Muscle of leg (tissue), 16 donors: ENCODE measurements at places on chromosomes 5 and 9.

- no peak for DNase-seq
Measured at GRCh38 chr5:78701795-78702410, 53.3 kb upstream of the LHFPL2 start.

DNA sequence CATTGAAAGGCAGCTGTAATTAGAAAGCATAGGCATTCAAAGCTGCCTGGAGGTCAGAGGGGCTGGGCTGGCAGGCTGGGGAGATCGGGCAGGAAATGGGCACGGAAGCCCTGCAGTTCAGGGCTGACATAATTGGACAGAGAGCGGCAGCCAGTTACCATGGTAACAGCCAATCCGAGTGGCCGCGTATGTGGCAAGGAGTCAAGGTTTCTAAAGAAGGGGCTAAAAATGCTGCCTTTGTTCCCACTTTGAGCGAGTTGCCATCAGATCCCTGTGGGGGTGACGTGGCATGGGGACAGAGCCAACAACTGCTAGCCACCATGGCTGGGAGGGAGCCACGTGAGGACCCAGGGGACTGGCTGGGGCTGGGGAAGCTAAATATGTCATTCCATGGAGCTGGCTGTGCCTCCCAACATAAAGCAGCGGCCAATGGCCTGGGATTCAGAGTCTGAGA, 44.7 kb upstream of the NDFIP1 start:
- peak; percentile 88 for DNase-seq

DNA sequence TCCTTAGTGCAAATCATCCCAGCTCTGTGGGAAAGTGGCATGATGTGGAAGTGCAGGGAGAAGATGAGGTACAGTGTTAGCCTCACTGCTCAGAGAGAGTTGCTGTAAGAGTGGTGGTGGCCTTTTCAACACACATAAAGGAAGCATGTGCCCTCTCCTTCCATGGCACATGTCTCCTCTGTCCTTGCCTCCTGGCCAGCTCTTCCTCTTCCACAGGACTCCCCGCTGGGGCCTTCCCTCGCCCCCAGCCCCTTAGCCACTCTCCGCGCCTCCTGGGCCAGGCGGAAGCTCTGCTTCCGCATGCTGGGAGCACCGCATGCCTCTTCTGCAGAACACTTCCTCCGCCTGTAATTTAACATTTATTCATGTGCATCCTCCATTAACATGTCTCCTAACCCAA, 4.8 kb upstream of the KCNMB1 start:
- peak; percentile 40 for DNase-seq

GRCh38 chr5:88724201-88724600, 158.8 kb downstream of the MEF2C start:
- no peak for DNase-seq

- DNase-seq = peak; percentile 74
Measured at GRCh38 chr5:73424556-73424977, 24.0 kb downstream of the FOXD1 start.

DNA sequence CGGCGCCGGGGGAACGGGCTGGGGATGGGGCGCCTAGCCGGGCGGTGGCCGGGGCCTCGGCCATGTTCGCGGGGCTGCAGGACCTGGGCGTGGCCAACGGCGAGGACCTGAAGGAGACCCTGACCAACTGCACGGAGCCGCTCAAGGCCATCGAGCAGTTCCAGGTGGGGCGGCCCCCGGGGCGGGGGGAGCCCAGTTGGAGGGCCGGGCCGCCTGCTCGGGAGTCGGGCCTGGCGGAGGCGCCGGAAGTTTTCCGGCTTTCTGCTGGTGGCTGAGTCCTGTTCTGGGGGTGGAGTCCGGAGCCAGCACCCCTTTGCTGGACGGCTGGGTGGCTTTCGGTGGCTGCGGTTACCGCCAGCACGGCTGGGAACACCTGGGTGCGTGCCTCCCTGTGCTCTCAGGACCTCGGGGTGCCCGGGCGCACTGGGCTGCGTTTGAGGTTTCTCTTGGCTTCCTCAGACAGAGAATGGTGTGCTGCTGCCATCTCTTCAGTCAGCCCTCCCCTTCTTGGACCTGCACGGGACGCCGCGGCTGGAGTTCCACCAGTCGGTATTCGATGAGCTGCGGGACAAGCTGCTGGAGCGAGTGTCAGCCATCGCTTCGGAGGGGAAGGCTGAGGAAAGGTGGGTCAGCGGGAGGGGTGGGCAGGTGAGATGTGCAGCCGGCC, 454 bp downstream of the NELFB start:
- no peak for DNase-seq

- DNase-seq = peak; percentile 90
Measured at GRCh38 chr9:13351778-13352386, 72.4 kb upstream of the MPDZ start.

- peak; percentile 33 for DNase-seq
Measured at GRCh38 chr9:132169672-132170392, 8.0 kb downstream of the NTNG2 start.

- peak; percentile 18 for DNase-seq
Measured at GRCh38 chr9:8613346-8613825, 813.8 kb upstream of the DMAC1 start.

- no peak for DNase-seq
Measured at GRCh38 chr5:43141211-43141610, 20.5 kb downstream of the ZNF131 start.

GRCh38 chr9:20200581-20200980, 411.7 kb upstream of the SLC24A2 start:
- DNase-seq = no peak

- no peak for DNase-seq
Measured at GRCh38 chr5:125536095-125536494, 789.7 kb upstream of the ZNF608 start.

GRCh38 chr5:16659536-16659935, 42.7 kb upstream of the RETREG1 start:
- no peak for DNase-seq

GRCh38 chr5:169753795-169754194, 116.7 kb downstream of the DOCK2 start:
- DNase-seq = no peak

DNA sequence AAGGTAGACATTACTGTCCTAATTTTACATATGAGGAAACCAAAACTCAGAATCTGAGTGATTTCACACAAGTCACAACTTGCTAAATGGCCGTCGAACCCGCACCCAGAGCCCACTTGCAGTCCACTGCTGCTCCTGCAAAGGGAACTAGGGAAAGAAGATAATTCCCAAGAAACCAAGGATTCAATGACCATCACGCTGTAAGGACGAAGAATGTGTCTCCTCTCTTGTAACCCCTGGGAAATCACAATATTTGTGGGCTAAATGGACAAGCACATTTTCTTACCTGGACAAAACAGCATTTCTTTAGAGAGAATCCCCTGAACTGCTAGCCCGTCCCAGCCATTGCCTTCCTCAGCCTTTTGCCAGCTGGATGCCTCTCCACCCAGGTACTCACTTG, 2.4 kb downstream of the RPS14 start:
- no peak for DNase-seq

- DNase-seq = no peak
Measured at GRCh38 chr9:105238302-105238701, 6.1 kb upstream of the SLC44A1 start.

DNA sequence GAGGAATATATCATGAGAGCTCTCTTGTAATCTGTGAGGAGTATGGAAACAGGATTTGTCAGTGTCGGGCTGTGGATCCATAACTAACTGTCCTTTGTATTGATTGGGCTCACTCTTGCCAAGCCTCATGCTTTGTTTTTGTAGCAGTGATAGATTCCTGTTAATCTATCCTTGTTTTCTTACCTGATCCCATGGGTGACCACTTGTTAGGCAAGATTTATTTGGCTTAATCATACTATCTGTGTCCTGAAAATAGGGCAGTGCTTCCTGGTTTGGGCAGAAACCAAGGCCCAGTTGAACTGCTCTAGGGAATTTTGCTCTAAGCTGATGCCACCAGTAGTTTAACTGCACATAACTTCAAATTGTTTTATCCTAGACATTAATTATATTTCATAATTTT, 6.1 kb downstream of the NDFIP1 start:
- no peak for DNase-seq

GRCh38 chr5:77452351-77452750, 39.8 kb downstream of the WDR41 start:
- DNase-seq = no peak

DNA sequence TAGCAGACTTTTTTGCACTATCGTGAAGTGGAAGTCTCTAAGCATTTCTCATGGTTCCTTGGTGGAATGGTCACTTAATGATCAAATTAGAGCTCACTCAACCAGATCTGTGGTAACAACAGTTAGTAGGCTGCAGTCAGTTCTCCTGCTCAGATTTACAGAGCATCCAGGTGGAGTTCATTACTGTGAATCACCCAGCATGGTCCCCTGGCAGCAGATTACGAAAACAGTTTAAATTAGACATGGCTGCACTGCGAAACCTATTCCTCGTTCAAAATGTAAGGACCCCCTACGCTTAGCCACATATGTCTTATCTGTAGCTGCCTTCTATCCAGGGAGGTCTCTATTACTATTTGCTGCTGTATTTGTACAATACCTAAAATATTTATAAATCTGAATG, 823.6 kb upstream of the ARRDC3 start:
- DNase-seq = peak; percentile 51

DNA sequence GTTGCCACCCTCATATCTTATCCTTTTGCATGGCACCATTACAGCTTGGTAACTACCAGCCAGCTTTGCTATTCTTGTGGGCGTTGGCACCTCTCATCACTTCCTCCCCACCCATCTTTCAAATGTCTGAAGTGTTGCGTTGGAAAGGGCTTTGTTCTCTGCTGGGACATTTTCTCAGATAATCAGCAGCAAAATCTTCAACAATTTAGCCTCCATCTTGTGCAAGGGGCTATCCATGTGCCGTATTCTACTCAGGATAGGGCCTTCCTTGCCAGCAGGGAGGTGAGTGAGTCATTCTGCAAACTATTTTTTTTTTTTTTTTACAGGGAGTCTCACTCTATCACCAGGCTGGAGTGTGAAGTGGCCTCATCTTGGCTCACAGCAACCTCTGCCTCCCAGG, 62.1 kb upstream of the NUDT12 start:
- no peak for DNase-seq

- DNase-seq = no peak
Measured at GRCh38 chr5:88489364-88489763, 220.7 kb upstream of the TMEM161B start.

- no peak for DNase-seq
Measured at GRCh38 chr9:1938135-1938534, 77.0 kb upstream of the SMARCA2 start.

DNA sequence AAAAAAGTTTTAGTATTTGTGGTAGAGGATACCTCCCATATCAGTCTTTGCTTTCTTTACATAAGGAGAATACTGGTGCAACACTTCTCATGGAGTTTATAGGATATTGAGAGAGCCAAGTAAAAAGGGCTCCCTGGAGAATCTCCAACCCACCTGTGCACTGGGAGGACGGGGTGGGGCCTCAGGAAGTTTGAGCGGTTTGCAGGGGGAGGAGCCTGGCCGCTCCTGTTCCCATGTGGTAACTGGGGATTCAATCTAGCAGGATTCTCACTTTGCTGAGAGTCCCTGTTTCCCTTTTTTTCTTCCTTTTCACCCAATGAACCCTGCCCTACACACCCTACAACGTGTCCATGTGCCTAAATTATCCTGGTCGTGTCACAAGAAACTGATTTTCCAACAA, 82.8 kb downstream of the APTX start:
- DNase-seq = no peak

- no peak for DNase-seq
Measured at GRCh38 chr5:62596096-62596495, 17.5 kb downstream of the LRRC70 start.

DNA sequence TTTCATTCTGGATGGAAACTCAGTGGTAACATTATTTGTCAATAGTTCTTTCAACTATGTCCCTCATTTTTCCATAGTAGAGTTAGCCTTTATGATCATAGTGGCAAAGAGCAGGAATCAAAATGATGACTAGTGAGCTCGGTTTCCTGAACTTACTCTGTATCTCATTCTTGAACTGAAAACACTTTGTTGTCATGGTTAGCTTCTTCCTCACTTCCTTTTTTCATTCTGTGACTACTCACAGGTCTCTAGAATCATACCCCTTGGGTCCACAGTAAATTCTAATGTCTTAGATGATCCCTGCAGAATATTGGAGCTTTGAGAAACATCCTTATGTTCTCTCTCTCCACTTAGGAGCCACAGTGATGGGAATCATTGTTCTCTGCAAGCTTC, 29.4 kb upstream of the RECK start:
- no peak for DNase-seq

GRCh38 chr5:180646963-180647305, 2.5 kb downstream of the FLT4 start:
- no peak for DNase-seq

GRCh38 chr9:133955821-133956411, 36.2 kb downstream of the VAV2 start:
- peak; percentile 67 for DNase-seq

GRCh38 chr5:89929834-89930233, 479.7 kb downstream of the CETN3 start:
- DNase-seq = no peak

DNA sequence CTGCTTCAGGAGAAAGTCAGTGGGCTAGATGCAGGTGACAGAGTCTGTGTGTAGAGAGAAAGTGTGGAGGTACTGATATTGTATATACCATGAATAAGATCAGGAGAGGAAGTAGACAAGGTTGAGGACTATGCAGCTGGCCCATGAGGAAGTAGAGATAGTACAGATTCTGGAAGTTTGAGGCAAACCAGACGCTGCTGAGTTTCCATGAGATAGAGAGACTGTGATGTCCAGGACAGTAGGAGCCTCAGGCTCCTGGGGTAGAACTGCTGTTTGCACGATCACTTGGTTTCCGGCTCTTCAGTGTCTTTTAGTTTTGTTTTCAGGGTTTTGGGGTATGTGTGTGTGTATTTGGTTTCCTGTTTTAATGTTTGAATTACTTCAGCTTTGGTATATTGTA, 13.6 kb downstream of the OTULINL start:
- DNase-seq = peak; percentile 78

DNA sequence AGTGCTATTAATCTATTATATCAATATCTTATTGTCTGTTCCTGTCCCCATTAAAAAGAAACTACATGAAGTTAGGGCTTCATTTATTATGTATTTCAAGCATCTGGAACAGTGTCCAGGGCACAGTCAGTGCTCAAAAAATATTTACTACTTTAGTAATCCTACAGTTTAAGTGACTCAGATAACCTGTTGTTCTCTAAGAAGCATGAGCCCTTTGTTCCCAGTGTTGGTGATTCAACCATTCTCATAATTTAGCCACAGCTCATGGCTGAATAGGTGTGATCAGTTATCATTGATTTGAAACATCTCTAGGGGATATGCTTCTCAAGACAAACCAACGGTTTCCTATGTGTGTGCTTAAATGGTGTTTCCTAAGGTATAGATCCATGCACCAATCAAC, 292.7 kb downstream of the TMEM167A start:
- no peak for DNase-seq

DNA sequence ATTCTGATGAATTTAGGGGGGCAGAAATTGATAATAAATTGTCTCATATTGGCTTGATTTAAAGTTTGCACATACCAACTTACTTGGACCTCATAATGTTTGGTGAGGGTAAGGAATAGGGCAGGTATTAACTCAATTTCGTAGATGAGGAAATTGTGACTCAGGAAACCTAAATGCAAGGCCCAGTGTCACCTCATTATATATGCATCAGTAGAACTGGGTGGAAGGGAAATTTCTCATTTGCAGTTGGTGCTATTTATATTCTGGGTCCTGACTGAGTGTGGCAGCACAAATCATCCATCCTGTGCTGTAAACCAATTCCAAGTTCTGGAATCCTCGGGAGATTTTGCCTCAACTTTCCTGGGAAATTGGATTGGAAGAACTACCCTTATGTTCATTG, 103.0 kb downstream of the SPATA31D1 start:
- no peak for DNase-seq
